Renal pelvis (tissue), 12 donors: ENCODE measurements at places on chromosomes 3 and 15. TPM values are rescaled to one million over a fixed set of nuclear protein-coding genes. Genes with fewer than 3 reads are reported as not detected.

- no peak for DNase-seq
These were observed 113.8 kb downstream of the PPM1L start for GRCh38 chr3:160869825-160870224.

DNA sequence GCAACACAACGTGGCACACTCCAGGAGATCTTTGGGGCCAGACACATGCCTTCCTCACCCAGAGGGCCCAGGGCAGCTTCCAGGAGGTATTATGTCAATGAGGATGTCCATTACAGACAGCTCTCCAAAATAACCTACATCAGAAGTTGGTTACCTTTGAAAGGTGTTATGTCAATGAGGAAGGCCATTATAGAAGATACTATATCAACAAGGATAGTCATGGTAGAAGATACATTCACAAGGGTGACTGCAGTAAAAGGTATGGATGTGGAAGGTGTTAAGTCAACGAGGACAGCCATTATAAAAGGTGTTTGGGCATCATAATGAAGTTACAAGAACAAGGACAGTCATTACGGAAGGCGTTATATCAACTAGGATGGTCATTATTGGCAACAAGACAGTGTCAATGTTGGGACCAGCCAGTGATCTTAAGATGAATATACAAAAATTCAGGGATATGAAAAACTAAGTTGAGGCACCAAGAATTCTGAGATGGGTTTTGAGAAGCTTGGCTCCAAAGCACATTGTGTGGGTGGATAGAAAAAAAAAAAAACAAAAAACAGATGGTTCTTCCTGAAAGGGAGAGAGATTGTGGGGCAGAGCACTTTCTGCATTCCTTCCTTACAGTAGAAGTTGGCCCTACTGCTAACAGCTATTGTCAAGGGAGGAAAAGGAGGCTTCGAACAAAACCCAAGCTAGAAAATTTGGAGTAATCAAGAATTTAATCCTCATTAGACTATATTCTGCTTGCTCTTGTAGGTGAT lies 11.2 kb downstream of the CDCP1 start:
- no peak for DNase-seq

Gene ABHD10
- polyA plus RNA-seq, result 51.8 TPM

Gene RAD54L2
- 19.0 TPM for polyA plus RNA-seq

Gene CPA3
- 0.40 TPM for polyA plus RNA-seq

GRCh38 chr3:156687023-156687422 lies 12.6 kb downstream of the TIPARP start:
- no peak for DNase-seq

Gene C3orf62
- polyA plus RNA-seq, result 15.5 TPM

DNA sequence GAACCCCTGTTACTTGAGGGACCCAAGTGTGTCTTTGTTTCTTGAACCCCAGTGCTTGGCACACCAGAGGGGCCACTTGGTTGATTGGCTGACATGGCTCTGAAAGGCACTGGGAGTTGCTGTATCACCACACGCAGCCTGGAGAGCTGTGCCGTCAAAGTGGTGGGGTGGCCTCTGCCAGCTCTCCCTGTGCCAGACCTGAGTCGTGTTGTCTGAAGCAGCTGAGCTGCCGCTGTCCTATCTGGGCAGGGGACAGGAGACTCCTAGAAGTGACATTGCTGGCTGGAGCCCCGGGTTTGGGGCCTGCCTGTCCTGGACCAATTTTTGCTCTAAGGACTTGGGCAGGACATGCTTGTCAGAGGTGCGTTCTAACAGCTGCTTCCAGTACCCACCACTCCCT lies 5.5 kb upstream of the SNX22 start:
- no peak for DNase-seq
